Osteoblast (primary cell): ENCODE measurements at places on chromosomes 1 and 21. TPM values are rescaled to one million over a fixed set of nuclear protein-coding genes. Genes with fewer than 3 reads are reported as not detected.

Gene HSD3B1
- total RNA-seq: not detected in 2 replicates

DNA sequence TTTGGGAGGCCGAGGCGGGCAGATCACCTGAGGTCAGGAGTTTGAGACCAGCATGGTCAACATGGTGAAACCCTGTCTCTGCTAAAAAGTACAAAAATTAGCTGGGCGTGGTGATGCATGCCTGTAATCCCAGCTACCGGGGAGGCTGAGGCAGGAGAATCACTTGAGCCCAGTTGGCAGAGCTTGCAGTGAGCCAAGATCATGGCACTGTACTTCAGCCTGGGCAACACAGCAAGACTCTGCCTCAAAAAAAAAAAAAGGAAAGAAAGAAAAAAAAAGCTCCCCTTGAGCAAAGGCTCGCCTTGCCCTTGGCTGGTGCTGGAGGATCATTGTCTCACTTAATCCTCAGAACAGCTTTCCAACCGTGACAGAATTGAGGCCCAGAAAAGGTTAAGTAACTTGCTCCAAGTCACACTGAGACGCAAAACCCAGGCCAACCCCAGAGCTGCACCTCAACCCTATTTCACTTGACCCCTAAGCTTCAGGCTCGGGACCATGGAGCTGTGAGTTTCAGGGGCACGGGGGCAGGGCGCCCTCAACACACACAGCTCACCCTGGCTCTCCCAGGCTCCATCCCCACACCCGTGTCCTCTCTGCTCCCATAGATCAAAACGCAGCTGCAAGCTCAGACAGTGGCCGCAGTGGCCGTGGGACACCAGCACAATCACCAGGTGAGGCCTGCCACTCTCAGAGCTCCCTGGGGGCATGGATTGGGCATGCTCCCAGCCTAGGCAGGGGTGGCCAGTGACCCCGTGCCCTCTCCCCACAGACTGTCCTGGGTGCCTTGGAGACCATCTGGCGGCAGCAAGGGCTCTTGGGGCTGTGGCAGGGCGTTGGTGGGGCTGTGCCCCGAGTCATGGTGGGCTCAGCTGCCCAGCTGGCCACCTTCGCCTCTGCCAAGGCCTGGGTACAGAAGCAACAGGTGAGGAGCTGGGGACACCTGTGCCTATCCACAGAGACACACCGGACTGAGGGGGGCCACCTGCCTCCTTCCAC lies 1.6 kb downstream of the SLC25A34 start:
- DNase-seq: no peak

DNA sequence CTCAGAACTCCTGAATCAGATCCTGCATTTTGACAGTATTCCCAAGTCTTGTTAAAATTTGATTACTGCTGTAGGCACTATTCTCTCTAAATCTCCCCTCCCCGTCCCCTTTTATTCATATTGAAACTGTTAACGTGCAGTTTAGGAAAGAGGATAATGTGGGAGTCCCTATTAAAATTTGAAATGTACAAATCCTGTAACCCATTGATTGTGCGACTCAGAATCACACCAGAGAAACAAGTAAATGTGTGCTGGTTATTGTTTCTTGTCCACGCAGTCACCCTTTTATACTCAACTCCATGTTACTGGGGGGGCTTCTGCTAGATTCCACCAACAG lies 584 bp upstream of the LTN1 start:
- DNase-seq: no peak

Gene KRTAP10-10
- total RNA-seq: not detected in 2 replicates

- no peak for DNase-seq
Measured at GRCh38 chr1:21863981-21864380, 51.9 kb downstream of the LDLRAD2 start.

Gene CD53
- 0.29 and 0.36 TPM in 2 replicates for total RNA-seq

- no peak for DNase-seq
Measured at GRCh38 chr1:31356427-31356826, 16.4 kb downstream of the FABP3 start.

DNA sequence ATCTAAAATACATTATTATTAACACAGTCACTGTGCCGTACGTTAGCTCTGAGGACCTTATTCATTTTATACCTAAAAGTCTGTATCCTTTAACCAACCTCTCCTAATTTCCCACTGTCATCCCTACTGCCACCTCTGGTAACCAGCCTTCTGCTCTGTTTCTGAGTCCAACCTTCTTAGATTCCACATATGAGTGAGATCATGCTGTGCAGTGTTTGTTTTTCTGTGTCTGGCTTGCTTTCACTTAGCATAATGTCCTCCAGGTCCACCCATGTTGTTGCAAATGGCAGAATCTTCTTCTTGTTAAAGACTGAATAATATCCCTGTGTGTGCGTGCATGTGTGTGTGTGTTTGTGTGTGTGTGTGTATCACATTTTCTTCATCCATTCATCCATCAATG lies 64.2 kb downstream of the ETS2 start:
- no peak for DNase-seq

Gene RGS8
- total RNA-seq: not detected in 2 replicates
